SHP77 (cell line): ENCODE measurements at places on chromosomes 3 and 15.

GRCh38 chr3:188214442-188214841 lies 60.5 kb downstream of the LPP start:
- DNase-seq = no peak

DNA sequence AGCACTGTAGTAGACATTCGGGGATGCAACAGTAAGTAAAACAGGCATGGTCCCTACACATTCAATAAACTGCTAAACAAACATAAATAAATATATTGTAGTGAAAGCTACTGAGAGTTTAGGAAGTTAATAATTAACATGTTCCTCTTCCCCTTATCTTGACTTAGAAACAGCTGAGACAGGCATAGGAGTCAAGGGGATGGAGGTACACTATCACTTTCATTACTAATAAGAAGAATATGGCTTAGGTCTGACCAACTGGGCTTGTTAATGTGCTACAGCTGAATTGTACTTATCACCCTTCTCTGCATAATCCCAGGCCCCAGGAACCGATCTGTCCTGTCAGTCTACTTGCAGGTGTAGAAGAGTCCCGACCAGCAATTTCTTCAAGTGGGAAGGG lies 116.3 kb upstream of the DAZL start:
- DNase-seq = no peak

DNA sequence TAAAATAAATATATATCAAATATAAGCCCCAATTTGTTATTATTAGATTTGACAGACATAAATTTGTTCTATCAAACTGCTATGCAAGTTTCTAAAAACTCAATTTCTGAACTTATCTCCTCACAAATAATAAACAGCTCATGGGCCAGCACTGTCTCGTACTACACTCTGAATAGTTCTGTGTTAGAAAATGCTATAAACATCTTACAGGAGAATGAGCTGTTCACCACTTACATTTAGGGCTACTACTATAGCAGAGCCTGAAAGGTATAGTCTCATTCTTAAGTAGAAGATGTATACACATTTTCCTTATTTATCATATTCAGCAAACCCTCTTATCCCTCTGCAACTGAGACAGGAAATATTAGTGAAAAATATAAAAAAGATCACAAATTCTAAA lies 12.6 kb downstream of the SLC12A6 start:
- DNase-seq = no peak

DNA sequence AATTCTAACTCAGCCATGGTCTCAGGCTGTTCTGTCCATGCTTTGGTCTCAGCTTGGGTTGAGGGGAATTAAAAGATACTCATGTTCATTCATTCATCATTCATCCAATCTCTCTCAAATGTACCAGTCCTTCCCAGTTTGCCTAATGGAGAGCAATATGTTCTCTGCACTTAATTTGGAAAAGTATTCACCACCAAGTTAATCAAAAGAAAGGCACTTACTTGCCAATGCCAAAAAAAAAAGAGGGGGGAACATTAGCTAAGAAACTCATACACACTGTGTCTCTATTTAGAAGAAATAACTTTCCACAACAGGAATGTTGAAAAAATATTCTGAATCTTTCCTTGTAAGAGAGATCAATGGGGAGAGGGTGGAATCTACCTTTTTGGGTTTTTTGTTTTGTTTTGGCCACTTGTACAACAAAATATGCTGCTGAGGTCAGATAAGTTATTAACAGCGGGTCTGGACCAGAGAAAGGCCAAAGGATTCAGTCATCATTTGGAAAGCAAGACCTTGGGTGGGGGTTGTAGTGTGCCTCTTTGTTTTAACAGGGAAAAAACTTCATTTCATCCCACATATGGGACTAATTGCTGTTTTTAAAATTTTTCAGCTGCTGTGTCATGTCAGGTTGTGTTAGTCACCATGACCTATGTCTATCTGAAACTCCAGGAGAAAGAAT lies 152.3 kb downstream of the FBN1 start:
- no peak for DNase-seq

- DNase-seq = no peak
Measured at GRCh38 chr15:97386940-97387339, 573.6 kb upstream of the ARRDC4 start.

DNA sequence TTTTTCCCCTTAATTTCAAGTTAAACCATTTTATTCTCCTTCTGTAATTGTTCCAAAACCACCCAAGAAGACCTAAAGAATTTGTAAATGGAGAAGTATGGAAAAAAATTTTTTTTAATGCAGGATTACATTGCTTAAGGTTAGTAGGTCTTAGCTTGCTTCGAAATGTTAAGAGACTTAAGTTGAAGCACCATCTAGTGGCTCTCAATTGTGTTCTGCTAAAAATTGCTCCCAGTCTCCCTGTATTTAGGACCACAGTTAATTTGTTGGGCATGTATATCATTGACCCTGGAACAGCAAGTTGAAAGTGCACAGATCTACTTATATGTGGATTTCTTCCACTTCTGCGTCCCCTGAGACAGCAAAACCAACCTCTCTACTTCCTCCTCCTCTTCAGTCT lies 32.4 kb downstream of the CD200R1L start:
- DNase-seq = no peak

GRCh38 chr15:55008421-55008820 lies 188.3 kb downstream of the RSL24D1 start:
- no peak for DNase-seq

DNA sequence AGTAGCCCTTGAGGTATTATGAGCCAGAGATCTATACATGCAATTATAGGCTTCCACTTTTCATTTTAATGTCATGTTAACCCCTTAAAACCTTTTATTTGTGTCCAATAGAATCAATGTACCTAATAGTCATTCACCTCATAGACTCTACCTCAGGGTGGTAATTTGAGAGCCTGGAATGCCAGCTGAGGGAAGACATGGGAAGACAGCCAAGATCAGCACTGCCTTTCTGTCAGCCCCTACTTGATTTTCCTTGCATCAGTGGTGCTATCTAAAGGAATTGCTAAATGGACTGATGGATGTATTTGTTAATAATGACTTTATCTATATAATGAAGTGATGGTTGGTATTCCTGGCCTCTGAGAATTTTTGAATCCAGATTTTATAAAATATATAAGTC lies 113.3 kb upstream of the GBE1 start:
- no peak for DNase-seq

DNA sequence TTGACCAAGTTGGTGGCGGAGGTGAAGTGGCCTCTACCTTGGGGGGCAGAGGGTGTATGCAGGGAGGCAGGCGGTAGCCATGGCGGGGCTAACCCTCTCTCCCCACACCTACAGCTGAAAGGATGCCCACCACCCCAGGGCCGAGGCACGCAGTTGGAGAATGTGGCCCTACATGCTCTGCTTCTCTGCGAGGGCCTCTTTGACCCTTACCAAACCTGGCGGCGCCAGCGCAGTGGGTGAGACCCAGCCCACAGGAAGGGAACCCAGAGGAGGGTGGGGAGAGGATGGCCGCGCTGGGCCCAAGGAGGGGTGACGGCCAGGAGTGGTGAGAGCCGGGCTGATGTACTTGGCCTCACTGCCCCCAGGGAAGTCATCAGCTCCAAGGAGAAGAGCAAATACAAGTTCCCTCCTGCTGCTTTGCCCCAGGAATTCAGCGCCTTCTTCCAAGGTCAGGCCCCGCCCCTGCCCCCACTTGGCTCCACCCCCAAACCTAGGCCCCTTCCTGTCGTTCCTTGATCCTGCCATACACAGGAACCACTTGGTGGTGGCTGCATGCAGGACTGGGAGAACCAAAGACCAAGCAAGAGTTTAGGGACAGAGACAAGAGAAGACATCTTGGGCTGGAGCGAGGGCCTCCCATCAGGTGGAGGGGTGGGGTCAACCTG lies 9.8 kb downstream of the NBEAL2 start:
- DNase-seq = no peak

GRCh38 chr3:160616311-160616710 lies 50.9 kb upstream of the KPNA4 start:
- DNase-seq = no peak

DNA sequence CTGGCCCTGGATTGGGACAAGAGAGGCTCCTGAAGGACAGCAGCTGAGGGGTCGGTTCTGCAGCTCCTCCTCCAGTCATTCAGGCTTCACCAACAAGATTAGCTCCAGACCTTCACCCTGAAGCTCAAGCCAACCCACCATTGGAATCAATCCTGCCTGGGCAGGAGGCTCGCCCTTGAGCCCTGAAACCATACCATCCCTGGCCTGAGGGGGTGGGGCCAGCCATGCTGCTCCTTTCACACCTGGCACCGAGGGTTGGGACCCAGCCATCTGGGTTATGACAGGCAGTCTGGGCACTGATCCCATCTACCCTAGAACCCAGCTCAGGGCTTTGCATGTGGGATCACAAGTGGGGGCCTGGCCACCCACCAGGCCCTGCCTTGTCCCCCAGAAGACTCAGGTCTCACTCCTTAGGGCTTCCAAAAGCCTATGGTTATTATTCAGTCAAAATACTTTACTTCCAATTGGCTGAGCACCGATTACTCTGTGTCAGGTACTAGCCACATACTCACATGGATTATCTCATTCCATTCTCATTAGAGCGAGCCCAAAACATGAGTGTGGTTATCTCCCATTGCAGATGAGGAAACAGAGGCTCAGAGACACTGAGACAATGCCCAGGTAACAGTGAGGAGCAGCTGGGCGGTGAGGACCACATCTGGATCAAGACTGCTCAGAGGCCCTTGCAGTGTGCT lies 3.1 kb downstream of the ABHD14B start:
- DNase-seq = no peak

DNA sequence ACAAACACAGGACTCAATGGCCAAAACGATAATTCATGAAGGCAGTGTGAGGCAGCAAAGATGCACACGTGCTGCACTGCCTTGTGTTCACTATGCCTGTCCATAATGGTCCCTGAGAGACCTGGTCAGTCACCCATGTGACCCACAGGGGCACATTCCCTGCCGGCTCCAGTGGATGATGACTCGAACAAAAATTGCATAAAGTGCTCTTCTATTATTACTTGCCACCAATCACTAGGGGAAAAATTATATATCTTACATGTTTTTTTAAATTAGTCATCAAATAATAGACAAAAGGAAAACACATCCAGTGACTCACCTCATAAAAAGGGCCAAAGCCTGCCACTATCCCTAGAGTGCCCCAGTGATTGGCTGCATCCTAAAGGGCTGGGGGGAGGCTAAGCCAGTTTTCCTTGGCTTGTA lies 47.5 kb downstream of the UBP1 start:
- no peak for DNase-seq

GRCh38 chr3:153978006-153978405 lies 143.2 kb upstream of the ARHGEF26 start:
- no peak for DNase-seq

DNA sequence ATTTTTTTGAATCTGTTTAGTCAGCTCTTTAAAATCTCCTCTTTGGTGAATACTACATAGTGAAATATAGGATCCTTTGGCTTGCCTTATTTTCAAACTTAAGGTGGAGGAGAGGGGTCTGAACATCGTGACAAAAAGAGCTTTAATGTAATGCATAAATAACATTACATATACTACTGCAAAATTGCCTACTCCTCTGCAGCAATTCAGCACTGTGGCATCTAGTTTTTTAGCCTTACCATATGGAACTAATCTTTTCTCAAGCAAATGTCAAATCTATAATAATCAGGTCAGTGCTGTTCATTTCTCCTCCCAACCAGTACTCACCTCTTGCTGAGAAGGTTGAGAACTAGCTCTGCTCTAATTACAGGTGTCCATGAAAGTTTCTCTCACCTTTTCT lies 394.0 kb upstream of the CDIN1 start:
- DNase-seq = no peak
